GF-D8 (cell line): ENCODE measurements at places on chromosomes 2 and 18.
A peak's percentile ranks its signal among the peaks of the same experiment; 100 is the strongest.

- DNase-seq: no peak
These were observed 17.8 kb upstream of the ACVR2A start for GRCh38 chr2:147827088-147827375.

GRCh38 chr2:99863236-99863902 is 279.0 kb downstream of the AFF3 start:
- no peak for DNase-seq

- DNase-seq: no peak
These were observed 100.7 kb downstream of the RAPGEF4 start for GRCh38 chr2:172836347-172836821.

DNA sequence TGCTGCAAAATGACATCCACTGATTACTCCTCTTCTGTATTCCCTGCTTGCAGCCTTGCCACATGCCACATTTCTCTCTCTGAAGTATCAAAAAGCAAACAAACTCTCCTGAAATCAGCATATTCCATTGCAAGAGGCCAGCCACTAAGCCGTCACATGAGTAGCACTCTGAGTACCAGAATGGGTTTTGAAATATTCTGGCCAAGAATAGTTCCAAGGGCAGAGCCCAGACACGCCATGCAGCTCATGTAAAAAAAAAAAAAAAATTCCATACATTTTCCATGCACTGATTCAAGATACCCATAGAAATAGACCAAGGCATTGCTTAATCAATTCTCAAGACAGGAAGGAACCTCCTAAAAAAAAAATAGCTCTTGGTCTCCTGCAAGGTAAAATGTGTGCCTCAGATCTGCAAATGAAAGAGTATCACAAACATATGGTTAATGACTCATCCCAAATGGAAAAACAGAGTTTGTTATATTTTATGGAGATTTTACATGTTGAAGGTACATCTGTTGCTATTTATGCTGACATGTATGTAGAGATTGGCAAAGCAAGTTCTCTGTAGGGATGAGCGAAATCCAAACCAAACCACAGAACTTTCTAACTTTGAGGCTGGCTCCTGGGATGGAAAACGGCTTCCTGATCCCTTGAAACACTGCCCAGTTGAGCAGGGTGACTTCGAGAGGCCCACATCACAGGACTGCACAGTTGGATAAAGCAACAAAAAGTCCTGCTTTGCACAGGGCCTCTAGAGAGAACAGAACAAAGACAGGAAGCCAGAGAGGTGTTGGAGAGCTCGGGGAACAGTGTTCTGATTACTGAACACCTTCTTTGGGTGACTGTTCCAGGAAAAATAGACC is 346.2 kb downstream of the ZNF521 start:
- DNase-seq: no peak

DNA sequence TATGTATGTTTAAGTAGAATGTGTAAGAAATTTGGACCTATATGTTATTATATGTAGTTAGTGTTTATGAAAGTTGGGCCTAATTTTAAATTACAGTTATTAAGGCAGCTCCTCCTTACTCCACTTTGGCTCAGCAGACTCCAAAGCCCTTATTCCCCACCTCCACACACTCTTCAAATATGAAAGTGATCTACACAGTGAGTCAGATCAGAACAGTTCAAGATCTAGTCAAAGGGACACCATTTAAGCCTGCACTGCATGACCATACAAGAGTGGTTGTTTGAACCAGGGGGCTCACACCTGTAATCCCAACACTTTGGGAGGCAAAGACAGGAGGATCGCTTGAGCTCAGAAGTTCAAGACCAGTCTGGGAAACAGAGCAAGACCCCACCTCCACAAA is 21.2 kb upstream of the PMAIP1 start:
- DNase-seq: no peak

- DNase-seq: no peak
These were observed 42.7 kb downstream of the UBE2F start for GRCh38 chr2:238009563-238009962.

- no peak for DNase-seq
These were observed 5.4 kb upstream of the CNDP1 start for GRCh38 chr18:74528913-74529312.

DNA sequence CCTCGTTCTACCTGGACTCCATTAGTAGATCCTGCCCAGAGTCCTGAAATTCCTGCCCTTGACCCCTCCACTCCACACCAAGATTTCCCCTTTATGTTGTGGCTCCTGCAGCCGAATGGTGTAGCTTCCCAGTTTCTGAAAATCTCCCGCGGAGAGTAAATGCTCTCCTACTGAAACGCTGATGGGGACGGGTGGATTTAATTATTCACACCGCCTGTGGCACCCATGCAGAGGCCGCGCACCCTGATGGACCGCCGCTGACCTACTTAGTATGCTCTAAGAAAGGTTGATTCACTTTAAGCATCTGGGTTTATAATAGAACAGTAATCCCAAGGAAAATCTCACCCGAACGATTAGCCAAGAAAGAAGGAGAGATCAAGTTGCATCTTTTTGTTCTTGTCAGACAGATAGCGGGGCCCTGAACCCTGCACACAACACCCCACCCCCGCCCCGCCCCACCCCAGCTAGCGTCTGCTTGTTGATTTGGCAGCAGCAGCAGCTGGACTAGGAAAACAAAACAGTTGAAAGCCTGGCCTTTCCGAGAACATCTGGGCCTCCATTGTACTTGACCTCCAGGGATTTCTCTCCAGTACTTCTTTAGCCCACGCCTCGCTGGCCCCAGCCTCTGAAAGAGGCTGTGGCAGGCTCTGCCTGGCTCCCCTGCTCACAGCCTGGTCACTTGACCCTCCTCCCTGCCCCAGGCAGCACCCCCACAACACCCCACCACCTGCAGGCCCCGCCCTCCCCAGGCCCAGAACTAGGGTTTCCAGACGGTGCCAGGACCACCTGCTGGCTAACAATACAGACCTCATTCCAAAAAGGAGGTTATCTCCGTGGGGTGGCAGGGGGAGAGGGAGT is 53.6 kb downstream of the DPYSL5 start:
- DNase-seq: no peak

- DNase-seq: no peak
These were observed 32.1 kb downstream of the MAP4K4 start for GRCh38 chr2:101729521-101730190.

- no peak for DNase-seq
These were observed 1.8 kb upstream of the FRZB start for GRCh38 chr2:182868054-182868796.

DNA sequence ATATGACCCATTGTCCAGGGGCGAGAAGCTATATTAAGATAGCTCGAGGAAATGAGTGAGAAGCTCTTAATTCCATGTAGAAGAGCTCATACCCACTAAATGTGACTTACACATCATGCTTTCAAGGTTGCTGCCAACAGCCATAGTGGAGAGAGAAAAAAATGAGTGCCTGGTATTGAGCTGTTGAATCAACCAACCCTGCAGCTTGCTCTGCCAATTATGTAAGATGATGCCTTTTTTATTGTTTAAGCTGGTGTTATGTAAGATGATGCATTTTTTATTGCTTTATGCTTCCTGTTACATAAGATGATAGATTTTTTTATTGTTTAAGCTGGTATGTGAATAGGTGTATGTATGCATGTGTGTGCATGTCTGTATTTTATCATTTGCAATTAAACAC is 228.2 kb downstream of the CCDC178 start:
- DNase-seq: no peak

DNA sequence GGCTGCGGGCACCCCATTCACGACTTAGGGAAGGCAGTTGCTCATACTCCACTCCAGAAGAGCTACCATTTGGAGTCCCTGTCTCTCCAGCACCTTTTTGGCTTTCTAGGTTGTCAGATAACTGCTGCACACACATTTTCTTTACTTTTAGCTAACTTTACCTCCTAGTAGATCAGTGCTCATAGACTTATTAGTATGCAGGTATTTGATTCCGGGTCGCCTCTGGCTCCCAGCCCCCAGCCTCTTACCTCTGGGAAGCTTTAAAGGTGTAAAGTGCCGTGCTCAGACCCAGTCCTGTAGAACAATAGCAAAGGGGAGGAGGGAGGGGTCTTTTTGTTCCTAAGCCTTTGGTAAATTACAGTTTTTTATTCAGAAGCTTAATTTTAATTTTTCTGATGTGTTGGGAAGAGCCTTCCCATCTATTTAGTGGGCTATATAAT is 102.9 kb downstream of the SPTBN1 start:
- DNase-seq: no peak

- no peak for DNase-seq
These were observed 28.9 kb upstream of the LMAN1 start for GRCh38 chr18:59387687-59388565.

DNA sequence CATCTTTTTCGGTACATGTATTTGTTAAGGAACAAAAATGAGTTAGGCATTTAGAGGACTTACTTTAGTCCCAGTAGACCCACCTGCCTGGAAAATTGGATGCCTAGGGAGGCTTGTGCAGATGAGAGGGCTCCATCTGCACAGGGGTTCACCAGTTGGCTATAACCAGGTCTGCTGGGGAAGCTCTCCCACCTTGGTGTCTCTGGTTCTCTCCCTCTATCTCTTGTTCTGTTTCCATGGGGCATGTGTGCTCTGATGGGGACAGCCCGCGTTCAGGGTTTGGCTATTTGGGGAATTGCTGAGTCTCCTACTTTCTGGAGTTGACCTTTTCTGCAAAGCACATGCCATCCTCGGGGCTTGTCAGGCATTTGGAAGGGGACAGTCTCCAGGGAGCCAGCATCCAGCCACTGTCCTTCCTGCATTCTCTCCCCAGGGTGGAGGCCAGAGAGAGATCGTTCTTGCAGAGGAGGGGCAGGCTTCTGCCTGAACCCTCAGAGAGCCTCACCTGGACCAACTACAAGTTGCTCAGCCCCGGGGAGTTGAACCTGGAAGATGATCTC is 157.3 kb downstream of the KLHL29 start:
- DNase-seq: no peak

DNA sequence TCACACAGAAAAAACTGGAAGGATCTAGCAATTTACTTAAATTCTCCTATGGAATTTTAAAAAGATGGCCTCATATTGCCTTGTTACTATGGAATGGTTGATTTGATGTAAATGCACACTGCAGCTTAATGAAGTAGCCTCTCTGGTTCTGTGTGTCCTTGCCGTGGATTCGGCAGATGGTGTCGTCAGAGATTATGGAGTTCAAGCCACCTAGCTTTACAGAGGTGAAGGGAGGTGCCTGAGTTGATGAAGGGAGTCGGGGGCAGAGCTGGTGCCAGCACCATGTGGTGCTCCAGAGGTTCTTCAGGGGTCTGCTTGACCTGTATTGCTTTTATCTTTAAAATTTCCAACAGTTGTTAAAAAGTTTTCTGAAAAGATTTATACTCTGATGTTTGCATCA is 48.8 kb downstream of the ASAP2 start:
- no peak for DNase-seq

GRCh38 chr2:203648273-203648672 is 58.2 kb upstream of the CD28 start:
- no peak for DNase-seq

- no peak for DNase-seq
These were observed 10.6 kb downstream of the PLEKHB2 start for GRCh38 chr2:131115752-131116151.

DNA sequence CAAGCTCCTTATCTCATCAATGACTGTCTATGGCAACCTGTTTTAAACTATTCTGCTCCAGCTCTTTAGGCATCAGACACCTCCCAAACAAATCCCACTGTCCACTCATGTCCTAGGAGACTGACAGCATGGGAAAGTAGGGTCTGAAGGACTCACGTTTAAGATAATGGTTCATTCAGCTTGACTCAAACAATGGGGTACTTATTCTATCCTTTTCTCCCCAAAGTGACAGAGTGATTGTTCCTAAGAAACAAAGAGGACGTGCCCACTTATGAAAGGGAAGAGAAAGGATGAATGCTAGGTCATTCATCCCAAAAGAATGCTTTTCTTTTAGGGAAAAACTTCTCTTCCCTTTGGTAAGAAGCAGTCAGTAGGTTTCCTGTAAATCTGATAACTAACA is 41.9 kb downstream of the ALK start:
- DNase-seq: no peak

DNA sequence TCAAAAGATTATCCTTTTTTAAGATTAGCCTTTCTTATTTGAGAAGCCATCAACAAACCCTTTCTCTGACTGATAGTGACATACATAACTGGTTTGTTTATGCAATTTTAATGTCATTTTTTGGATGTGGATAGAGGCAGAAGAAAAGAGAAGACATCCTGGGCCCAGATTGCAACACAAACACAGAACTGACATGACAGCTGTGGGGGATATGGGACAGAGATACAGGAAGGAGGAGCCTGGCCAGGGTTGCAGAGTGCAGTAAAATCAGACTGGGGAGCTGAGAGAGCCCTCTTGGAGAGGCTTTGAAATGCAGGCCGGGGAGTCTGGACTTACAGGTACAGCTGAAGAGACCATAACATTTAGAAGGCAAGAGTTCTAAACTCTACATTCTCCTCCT is 65.1 kb downstream of the SIGLEC15 start:
- DNase-seq: peak; percentile 30

DNA sequence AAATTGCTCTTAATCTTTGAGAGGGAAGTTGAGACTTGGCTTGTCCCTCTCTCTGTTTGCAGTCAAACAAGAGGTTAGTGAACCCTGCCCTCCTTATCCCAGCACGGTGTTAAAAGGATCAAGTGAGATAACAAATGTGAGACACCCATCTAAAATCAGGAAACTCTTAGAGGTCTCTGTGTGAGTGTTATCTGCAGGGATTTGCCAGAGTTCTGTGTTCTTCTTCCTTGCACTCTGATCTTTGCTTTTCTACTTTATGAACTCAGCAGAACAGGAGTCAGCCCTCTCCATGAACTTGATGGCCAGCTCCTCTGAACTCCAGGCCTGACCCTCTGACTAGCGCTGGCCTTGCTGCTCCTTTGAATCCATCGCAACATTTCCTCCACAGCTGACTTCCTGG is 123.8 kb downstream of the NCKAP5 start:
- DNase-seq: no peak
